Testis (tissue), 5 donors: ENCODE measurements at places on chromosomes 1 and 21. TPM values are rescaled to one million over a fixed set of nuclear protein-coding genes. Genes with fewer than 3 reads are reported as not detected.

The TNNI3K gene
- total RNA-seq, result 6.5 TPM

The DEPDC1 gene
- 7.7 TPM for total RNA-seq

GRCh38 chr1:58190267-58190988 is 356.1 kb downstream of the OMA1 start:
- H3K4me3 ChIP-seq, result no peak overlapping the region
- H3K27ac ChIP-seq, result no peak overlapping the region
- no peaks in the 10 kb centered on the region for H3K27me3 ChIP-seq
- DNase-seq, result no peak

- H3K36me3 ChIP-seq, result no peaks in the 10 kb centered on the region
- peak overlapping the region; percentile 94 for H3K4me3 ChIP-seq
- H3K27ac ChIP-seq, result peak overlapping the region; percentile 91
- DNase-seq, result peak; percentile 22
- H3K4me1 ChIP-seq, result peaks cover 7% of the 10 kb centered on the region
- H3K27me3 ChIP-seq, result no peaks in the 10 kb centered on the region
Measured at GRCh38 chr1:93080179-93080823, 1.2 kb downstream of the MTF2 start.

DNA sequence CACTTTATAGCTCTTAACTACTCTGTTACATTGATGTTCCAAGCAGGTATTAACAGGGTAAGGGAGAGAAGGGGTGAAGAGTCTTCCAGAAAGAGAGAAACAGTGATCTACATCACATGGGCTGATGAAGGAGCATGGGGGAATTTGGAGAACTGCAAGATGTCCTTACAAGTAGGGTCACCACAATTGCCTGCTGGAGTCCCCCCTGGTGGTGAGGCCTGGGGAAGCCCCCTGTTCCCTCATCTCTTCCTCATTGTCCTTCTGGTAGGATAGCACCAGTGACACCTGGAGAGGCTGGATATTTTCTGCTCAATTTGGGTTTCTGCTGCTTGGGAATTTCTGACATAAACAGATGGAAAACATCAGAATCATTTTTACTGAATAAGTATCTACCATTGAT is 126.6 kb downstream of the RUNX1 start:
- H3K4me1 ChIP-seq, result no peaks in the 10 kb centered on the region
- H3K27me3 ChIP-seq, result no peaks in the 10 kb centered on the region
- DNase-seq, result no peak
- H3K27ac ChIP-seq, result no peak overlapping the region

- H3K27me3 ChIP-seq, result no peaks in the 10 kb centered on the region
- H3K36me3 ChIP-seq, result no peaks in the 10 kb centered on the region
Measured at GRCh38 chr21:33562389-33562788, 19.6 kb downstream of the SON start.
